ENCODE measurements at places on chromosomes 5 and 9. TPM values are rescaled to one million over a fixed set of nuclear protein-coding genes. Genes with fewer than 3 reads are reported as not detected.
A peak's percentile ranks its signal among the peaks of the same experiment; 100 is the strongest.

GRCh38 chr5:90410178-90410762 is 714 bp upstream of the CETN3 start:
- ATAC-seq: no peak

DNA sequence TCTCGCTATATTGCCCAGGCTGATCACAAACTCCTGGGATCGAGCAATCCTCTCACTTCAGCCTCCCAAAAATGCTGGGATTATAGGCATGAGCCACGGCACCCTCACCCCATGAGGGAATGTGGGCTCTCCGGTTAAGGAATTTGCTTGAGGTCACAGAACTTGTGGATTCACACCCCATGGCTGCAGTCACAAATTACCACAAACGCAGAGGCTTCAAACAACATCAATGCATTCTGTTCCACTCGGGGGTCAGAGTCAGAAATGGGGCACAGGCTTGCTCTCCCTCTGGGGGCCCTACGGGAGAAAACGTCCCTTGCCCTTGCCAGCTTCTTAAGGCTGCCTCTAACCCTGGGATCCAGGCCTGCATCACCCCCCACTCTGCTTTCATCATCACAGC is 12.2 kb upstream of the SPINK4 start:
- no peak for ATAC-seq

DNA sequence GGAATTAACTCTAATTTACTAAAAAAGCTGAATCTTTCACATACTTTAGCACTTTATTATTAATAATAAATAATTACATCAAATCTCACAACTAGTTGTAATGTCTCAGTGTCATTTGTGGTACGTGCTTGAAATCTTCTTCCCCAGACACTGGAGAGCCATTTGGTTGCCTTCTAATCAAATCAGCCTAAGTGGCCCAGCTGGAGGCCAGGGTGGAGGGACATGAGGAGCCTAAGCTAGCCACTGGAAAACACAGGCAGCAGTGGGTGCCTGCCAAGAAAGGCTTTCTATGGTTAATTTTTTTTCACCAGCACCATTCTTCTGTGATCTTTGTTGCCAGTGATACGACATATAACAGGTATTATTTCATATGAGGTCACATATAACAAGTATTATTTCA is 117.0 kb downstream of the ERCC6L2 start:
- ATAC-seq: no peak

- ATAC-seq: no peak
Observed at GRCh38 chr9:113911850-113912557, 35.9 kb downstream of the ZNF618 start.

DNA sequence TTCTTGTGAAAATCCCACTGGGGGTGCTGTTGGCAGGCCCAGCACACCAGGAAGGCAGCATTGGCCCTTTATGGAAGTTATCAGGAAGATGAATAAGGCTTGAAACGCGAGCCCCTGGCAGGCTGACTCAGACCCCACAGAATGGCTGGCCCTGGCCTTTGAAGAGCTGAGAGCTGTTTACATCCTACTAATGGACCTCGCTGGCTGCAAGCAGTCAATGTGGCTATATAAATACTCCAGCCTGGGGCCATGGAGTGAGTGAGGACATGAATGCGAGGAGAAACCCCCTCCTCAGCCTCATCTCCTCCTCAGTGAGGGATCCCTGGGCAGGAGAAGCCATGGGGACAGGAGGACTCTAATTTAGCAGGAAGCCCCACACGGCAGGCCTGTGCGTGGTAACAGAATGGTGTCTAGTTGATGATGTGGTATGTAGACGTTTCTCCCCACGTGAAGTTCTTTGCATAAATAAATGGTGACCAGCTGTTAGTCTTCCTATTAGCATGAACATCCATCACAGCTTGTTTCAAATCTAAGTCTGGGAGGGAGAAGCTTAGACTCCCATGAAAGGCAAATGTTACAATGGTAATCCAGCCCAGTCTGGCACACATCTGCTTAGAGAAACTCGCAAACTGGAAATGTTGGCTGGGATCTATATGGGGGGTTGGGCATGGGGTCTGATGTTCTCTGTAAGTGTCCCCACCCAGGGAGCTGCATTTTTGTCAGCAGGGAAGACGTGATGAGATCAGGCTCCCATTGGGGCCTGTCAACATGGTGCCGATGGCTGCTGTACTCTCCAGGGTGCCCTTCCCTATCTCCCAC is 175.1 kb upstream of the PITX1 start:
- ATAC-seq: peak; percentile 48

- ATAC-seq: no peak
Observed at GRCh38 chr9:18756712-18757125, 276.3 kb downstream of the SAXO1 start.

- no peak for ATAC-seq
Observed at GRCh38 chr9:34089311-34089710, 37.2 kb downstream of the DCAF12 start.

DNA sequence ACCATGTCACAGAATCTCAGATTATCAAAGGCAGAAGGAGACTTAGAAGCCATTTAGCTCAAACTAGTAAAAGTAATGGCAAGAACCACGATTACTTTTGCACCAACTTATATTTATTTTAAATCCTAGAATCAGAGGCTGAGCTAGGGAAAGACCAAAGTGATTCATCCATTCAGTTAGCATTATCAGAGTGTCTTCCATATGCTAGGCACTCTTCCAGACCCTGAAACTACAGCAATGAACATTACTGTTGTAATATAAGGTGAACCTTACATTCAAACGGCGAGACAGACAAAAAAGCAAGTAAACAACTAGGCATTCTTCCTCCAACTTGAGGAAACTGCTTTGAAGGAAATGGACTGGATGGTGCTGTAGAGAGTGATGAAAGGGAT is 7.9 kb downstream of the PDE6A start:
- no peak for ATAC-seq

GRCh38 chr9:26856413-26857032 is 36.1 kb downstream of the CAAP1 start:
- ATAC-seq: peak; percentile 59

GRHPR gene
- total RNA-seq: 57.5 TPM

HTR1A gene
- not detected for total RNA-seq

FST gene
- total RNA-seq: 2.7 TPM

SMIM32 gene
- not detected for total RNA-seq
